OCI-M1 (cell line): ENCODE measurements at places on chromosomes 4 and X.

DNA sequence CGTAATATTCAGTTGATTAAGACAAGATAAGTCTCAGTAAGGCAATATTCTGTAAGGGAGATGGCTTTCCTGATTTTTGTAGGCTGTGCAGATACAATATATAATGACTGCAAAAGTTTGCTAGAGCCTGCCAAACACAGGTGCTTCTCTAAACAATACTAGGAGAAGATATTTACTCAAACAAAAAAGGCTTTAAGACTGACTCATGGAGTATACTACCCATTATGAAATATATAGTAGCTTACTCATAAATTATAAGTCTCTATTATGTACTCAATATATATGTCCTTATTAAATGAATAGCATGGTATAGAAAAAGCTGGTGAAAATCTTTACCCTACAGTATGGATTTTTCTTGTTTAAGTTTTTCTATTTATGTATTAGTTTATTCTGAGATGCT is 93.2 kb upstream of the IL15 start:
- no peak for DNase-seq

- DNase-seq = no peak
These were observed 74.5 kb downstream of the MID1 start for GRCh38 chrX:10545882-10546281.

- DNase-seq = no peak
These were observed 54.4 kb upstream of the HGFAC start for GRCh38 chr4:3387154-3387942.

DNA sequence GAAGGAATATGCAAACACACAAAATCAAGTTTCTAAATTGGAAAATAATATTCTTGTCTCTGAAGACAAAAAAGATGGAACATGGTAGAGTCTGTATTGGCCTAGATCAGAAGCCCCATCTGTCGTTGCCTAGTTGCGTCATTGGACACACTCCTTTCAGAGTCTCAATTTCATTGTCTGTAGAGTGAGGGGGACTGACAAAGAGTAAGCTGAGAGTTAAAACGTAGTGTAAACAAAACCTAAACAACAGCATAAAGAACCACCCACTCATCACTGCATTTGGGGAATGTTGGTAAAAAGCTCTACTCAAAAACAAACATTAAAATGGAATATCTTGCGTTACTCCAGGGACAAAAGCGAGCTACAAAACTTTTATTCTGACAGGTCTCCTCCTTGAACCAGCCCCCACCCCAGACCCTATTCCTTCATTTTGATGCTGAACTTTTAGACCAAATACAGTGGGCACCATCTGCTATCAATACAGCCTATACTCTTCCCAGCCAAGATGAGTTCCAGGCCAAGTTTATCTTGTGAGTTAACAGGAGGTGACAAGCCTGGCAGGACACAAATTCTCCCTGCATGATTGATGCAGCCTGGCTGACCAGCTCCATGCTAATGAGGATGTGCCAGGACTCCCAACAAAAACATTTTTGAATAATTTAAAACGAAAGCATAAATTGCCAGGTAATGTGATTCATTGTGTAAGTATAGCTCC is 125.2 kb downstream of the COL25A1 start:
- DNase-seq = no peak

- no peak for DNase-seq
These were observed 134.3 kb upstream of the AP1S2 start for GRCh38 chrX:15988661-15989603.

- no peak for DNase-seq
These were observed 556.0 kb upstream of the CPEB2 start for GRCh38 chr4:14446311-14446710.

DNA sequence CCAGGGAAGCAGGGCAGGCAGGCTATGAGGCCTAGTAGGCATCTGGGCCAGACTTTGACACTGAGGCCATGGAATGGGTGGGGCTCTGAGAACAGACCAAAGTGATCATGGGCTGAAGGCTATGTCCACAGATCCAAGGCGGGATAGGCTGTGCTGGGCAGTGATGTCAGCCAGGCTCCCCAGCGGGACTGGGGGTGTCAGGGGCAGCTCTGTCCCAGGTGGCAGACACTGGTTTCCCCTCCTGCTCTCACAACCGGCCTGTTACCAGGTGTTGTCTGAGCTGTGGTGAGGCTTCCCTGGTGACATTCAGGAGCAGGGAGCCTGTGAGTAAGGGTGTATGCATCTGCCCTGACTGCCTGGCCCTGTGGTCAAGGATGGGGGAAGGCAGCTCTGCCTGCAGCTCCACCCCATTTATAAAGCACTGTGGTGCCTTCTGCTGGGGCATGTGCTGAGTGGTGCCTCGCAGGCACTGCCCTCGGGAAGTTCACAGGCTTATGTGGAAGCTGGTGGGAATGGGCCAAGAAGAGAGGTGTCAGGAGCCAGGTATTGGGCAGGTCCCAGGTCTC is 2.9 kb downstream of the IL9R start:
- DNase-seq = no peak

DNA sequence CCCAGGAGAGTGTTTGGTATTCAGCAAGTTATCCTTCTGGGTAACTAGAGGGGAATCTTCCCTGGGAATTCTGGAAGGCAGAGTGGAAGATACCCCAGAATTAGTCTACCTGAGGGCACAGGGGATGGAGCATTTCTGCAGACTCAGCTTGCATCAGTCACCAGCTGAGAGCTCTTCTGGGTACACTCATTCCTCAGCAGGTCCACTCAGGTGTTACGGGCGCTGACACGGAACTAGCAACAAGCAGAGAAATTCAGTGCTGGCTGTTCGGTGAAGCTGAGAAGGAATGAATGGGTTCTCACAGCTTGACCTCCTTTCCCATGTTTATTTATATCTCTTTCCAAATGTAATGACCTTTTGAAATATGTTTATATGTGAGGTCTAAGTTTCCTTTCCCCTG is 106.0 kb upstream of the PNPLA4 start:
- DNase-seq = no peak

DNA sequence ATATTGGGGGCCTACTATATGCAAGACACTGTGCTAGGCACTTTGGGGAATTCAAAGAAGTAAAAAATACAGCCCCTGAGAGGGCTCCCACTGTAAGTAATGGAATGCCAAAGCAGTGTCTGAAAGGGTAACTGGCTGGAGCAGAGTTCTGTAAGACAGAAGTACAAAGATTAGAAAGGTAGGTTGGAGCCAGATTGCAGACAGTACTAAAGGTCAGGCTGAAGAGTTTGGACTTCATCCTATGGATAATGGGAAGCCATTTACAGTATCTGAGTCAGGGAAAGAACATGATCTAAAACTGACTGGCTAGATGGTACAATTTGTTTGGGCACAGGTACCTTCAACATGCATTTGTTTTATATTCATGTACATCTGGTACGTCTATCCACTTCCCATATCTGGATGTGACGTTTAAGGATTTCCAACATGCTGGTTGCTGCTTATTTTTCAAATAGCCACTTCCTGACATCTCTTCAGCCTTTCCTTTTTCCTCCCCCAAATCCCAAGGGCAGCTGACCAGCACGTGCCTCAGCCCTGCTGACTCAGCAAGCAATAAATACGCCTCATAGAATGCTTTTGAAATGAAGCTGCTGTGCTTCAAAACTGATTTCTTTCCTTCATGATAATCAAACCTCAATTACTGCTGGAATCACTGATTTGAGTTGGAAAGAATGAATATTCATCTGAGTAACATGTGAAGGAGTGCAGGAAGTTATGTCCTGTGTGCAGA is 9.5 kb downstream of the ENOX2 start:
- no peak for DNase-seq

DNA sequence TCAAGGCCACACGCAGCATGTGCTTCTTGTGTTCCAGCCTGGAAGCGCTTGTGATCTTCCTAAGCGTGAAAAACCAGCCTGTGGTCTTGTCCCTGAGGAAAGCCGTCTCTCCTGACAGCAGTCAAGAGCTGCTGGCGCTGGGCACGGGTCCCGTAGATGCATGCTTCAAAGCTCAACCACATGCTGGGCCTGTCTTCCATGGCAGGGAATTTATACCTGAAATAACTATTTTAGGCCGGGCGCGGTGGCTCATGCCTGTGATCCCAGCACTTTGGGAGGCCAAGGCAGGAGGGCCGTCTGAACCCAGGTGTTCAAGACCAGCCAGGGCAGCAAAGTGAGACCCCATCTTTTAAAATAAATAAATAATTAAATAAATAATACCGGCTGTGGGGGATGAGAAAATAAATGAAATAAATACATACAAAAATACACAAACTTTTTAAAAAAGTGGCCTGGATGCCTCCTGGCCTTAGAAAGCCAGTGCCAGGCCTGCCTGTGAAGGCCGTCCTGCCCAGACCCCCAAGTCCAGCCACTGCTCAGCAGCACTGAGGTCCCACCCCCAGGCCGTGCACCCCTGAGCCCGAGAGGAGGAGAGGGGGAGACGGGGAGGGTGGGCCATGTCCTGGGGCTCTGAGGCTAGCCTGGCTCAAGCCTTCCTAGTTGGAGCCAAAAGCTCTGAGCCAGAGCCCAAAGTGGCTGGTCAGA is 10.4 kb downstream of the LRPAP1 start:
- DNase-seq = no peak

GRCh38 chr4:129240816-129241215 is 144.9 kb downstream of the C4orf33 start:
- no peak for DNase-seq

DNA sequence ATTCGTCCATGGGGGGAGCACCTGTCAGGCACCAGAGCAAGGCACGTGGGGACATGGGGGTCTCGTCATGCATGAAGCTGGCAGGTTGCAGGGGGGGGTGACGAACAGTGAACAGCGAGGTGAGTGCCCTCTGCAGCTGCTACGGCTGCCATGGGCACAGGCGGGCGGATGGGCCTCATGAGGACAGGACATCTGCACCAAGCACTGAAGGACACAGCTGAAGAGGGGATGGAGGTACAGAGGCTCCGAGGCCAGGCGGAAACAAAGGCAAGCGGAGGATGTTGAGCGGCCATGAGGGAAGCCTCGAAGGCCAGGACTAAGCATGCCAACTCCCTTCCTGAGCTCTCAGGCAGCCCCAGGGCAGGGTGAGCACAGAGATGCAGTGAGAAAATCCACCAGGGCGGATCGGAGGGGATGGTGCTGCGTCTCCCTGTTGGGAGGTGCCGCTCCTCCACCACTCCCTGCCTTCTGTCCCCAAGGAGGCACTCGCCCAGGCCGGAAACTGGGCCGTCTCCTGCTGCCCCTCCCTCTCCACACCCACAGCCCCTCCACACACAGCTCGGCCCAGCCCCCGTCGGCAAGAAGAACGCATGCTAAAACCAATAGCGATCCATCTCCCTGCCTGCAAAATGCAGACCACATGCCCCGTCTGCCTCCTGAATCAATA is 24.6 kb downstream of the ABLIM2 start:
- no peak for DNase-seq

DNA sequence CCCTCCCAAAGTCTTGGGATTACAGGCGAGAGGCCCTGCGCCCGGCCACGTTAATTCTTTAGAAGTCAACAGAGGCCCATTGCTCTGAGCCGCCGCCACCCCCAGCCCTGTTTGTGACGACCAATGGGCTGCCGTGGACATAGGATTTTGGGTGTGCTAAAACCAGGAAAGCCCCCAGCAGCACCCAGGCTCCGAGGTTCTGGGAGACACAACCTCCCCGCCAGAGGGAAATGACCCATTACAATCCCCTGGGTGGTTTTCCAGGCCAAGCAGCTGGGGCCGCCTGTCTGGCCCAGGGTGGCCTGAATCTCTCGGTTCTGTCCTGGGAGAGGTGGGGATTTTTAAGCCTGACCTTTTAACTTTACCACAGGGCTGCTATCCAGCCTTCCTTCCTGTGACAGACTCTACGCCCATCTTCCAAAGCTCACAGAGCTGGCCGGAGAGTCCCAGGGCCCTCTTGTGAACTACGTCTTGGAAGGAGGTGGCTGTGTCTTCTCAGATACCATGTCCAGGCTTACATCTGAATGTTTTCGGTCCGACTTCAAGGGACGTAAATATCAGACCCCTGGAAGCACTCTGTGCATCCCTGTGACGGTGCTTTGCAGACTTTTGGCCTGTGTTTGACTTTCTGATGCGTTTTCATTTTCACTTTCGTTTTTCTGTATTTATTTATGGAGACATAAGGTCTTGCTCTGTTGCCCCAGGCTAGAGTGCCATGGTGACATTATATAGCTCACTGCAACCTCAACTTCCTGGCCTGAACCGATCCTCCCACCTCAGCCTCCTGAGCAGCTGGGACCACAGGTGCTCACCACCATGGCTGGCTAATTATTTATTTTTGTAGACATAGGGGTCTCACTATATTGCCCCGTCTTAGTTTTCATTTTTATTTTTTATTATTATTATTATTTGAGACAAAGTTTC is 36.0 kb downstream of the P2RY8 start:
- DNase-seq = peak; percentile 9

DNA sequence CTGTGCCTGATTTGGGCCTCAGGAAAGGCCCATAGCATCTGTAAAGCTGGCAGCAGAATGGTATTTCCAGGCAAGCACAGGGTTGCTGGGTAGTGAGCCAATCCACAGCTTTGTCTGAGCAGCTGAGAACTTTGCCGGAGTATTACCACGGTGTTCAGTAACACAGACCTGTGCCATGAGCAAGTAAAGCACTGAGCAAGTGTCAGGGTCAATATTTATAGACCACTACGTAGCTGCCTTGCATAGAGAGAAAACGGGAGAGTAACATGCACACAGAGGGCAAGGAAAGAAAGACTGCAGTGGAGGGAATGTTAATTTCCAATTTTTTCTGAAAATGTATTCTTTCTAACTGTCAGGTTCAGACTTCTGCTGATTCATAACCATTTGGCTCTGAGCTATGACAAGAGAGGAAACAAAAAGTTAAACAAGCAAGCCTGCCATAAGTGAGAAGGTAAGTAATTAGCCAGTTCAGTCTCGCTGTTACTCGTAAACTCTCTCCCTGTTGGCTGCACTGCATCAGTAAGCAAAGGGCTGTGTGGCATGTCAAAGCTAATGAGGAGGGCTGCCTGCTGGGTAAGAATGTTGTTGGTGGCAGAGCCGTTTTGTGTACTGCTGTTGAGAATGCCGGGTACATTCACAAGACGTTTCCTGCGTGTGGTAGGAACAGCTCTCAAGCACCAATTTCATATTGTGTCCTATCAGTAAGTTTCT is 238.1 kb downstream of the BMPR1B start:
- peak; percentile 26 for DNase-seq

DNA sequence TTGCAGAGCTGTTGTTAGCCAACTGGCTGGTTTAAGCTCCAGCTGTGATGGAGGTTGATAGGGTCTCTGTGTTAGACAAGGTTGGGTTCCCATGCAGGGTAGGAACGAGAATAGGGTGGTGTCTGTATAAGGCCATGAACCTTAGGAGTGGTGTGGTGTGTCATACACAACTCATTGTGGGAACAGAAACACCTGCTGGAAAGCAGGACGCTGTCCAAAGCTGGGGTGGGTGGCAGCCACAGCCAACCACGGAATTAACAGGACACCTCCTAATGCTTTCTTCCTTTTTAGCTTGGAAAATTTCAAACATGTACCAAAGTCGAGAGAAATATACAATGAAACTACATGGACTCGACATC is 94.4 kb downstream of the ARHGAP10 start:
- no peak for DNase-seq

GRCh38 chrX:109826954-109827708 is 94.1 kb upstream of the ACSL4 start:
- no peak for DNase-seq

GRCh38 chrX:43277879-43278278 is 378.2 kb upstream of the MAOA start:
- no peak for DNase-seq

GRCh38 chr4:165909947-165910346 is 36.9 kb downstream of the TLL1 start:
- no peak for DNase-seq

GRCh38 chr4:146458594-146458993 is 63.1 kb downstream of the SLC10A7 start:
- peak; percentile 87 for DNase-seq
